ENCODE measurements at places on chromosomes 6 and 20.

- no peak for DNase-seq
Observed at GRCh38 chr6:111418971-111419693, 63.9 kb downstream of the REV3L start.

GRCh38 chr6:52929321-52930164 lies 20.0 kb upstream of the GSTA3 start:
- no peak for DNase-seq

DNA sequence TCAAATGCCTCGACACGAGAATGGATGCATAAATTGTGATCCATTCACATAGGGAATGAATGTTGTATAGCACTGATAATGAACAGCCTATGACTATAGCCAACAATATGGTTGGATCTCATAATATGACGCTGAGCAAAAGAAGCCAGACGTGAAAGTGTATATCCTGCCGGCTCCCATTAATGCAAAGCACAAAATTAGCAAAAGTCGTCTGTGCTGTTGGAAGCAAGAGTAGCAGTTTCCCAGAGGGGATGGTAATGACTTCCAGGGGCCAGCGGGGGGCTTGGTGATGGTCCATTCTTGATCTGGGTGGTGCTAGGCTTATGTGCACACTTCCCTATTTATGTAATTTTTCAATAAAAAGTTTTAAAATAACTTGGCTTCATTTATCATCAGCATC lies 1.0 kb upstream of the TAGAP start:
- DNase-seq, result no peak

DNA sequence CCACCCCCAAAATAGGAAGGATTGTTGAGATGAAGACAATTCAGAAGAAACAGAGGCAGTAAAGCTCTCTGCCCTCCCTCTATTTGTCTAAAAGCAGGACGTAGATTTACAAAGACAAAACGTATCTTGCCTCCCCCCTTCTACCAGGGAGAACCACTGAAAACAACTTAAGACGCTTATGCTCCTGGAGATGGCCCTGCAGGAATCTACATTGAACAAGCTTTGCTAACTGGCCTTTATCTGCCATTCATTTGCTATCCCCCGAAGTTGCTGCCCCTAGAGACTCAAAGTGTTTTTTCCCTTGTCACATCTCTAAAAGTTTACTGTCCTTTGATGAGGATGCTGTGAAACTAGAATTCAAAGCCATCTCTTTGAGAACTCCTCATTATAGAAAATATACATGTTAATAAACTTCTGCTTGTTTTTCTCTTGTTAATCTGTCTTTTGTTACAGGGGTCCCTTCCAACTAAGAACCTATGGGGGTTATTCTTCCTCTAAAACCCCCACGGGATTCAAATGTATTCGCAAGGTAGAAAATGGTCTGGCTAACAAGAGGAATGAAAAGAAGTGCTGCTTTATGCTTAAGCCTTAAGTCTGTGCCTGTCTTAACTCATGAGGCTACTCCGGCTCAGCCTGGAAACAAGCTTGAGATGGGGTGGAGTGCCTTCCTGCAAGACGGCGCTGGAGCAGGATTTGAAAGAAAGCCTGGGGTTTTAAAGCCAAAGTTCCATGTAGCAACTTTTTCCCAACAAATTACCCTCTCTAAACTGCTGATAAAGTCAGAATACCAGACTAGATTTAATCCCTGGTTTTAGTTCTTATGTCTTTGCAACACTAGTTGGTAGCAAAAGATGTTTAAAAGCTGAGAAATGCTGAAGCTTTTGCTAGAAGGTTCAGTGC lies 88.0 kb downstream of the CLIC5 start:
- no peak for DNase-seq

- DNase-seq, result peak; percentile 17
Observed at GRCh38 chr20:56247954-56248782, at the start of gene MC3R. TSS of gene MC3R (plus strand) at chr20:56248732. CDS start at chr20:56248844, 112 bp downstream.

DNA sequence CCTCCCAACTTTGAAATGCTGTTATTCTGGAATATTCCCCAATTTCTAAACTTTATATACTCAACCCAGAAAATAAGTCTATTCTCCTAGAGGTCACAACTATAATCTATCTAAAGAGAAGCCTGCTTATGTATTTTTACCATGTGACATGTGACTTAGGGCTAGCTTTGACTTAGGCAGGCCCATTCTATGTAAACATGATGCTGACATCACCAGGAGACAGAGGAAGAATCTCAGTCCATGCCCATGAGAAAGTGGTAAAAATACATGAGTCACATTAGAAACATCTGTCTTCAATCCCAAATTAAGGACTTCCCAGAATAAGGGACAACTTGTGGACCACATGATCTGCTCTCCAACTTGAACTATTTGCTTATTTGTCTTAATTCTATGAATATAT lies 113.6 kb upstream of the ID4 start:
- DNase-seq, result no peak

GRCh38 chr20:51092338-51092737 lies 69.4 kb upstream of the KCNG1 start:
- no peak for DNase-seq

GRCh38 chr6:26445934-26446667 lies 5.8 kb downstream of the BTN3A3 start:
- DNase-seq, result no peak

- DNase-seq, result peak; percentile 55
Observed at GRCh38 chr20:47927385-47927851, 142.1 kb upstream of the SULF2 start.

GRCh38 chr20:49259799-49260198 lies 18.1 kb downstream of the ZNFX1 start:
- DNase-seq, result no peak
